ENCODE measurements at places on chromosomes 7 and 10.

- DNase-seq = no peak
Observed at GRCh38 chr7:6139189-6139996, 108.2 kb downstream of the ANKRD61 start.

DNA sequence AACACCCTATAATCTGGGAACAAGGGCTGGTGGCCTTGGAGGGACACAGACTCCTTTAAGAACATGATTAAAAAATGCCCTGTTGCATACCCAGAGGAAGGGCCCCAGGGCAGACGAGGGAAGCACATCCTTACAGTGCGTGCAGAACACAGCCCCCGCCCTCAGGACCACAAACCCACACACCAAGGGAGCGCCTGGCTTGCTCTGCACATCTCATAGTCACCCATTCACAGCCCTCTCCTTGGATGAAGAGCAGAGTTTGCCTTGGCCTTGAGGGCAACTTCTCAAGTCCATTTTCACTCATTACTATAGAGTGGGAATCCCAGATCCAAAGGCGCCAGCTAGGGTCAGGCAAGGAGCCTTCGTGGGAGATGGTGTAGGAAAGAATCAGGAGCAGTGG lies 6.3 kb upstream of the VSIR start:
- no peak for DNase-seq

DNA sequence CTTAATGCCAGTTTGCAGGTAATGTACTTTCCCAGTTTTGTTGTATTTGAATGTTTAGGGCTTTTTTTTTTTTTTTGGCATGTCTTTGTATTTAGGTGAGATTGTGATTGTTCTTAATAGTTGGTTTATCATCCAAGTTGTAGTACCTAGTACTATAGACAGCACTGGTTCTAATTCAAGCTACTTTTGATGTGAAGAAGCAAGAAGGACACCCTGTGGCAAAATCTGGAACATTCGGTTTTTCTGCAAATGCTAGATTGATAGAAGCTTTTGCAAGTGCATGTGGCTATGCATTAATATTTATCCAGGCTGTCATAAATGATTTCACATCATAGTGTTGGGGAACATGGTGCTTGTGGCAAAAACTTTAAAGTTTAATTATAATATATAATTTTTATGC lies 248.9 kb downstream of the FOXP2 start:
- DNase-seq = no peak

DNA sequence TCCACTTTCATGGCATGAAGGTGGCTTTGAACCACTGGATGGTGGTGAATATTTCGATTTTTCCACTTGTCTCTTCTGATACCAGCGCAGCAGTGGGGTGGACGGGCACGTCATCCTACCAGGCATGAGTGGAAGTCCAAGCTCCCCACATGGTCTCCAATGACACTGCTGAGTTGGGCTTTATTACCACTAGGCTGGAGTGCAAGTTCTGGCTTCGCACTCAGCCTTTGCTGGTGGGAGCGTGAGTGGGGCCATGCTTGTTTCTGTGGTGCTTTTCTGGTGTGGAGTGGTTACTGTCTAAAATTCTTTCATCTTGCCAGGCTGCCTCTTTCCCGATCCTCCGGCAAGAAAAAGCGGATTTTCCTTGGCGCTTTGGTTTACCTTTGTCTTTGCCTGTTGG lies 70.1 kb upstream of the SDK1 start:
- no peak for DNase-seq

DNA sequence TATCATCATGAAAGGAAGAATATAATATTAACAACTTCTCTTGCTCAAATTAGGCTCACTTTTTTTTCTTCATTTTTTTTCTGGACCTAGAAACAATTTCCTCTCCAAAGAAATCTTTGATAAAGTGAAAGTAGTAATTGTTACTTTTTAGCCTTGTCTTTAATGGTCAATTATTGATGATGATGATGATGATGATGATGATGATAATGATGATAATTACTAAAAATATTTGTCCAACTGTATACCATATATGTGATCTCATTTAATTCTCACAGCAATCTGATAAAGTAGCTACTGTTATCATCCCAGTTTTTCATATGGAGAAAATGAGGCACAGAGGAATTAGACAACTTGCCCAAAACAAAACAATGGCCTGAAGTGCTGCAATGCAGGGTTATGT lies 12.8 kb downstream of the PRKG1 start:
- no peak for DNase-seq

GRCh38 chr10:88023676-88024075 lies 160.3 kb downstream of the PTEN start:
- DNase-seq = no peak

GRCh38 chr10:132611026-132611910 lies 73.7 kb downstream of the INPP5A start:
- DNase-seq = no peak

DNA sequence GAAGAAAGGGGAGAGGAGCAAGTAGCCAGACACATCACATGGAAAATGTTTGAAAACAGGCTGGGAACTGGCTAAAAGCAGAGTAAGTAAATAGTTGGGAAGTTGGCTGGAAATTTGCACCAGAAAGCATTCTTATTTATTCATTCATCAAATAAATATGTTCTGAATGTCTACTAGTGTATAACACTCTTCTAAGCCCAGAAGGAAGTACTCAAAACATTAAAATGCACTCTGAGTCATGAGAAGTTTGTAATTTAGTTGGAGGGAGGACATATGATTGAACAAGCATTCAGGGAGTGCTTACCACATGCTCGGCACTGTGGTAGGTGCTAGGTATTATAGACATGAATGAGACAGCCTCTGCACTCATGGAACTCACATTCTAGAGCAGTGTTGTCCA lies 37.0 kb upstream of the CNNM1 start:
- DNase-seq = no peak

GRCh38 chr7:121049897-121050296 lies 61.4 kb downstream of the CPED1 start:
- DNase-seq = no peak

- no peak for DNase-seq
Observed at GRCh38 chr7:20228654-20229053, 11.5 kb upstream of the MACC1 start.

DNA sequence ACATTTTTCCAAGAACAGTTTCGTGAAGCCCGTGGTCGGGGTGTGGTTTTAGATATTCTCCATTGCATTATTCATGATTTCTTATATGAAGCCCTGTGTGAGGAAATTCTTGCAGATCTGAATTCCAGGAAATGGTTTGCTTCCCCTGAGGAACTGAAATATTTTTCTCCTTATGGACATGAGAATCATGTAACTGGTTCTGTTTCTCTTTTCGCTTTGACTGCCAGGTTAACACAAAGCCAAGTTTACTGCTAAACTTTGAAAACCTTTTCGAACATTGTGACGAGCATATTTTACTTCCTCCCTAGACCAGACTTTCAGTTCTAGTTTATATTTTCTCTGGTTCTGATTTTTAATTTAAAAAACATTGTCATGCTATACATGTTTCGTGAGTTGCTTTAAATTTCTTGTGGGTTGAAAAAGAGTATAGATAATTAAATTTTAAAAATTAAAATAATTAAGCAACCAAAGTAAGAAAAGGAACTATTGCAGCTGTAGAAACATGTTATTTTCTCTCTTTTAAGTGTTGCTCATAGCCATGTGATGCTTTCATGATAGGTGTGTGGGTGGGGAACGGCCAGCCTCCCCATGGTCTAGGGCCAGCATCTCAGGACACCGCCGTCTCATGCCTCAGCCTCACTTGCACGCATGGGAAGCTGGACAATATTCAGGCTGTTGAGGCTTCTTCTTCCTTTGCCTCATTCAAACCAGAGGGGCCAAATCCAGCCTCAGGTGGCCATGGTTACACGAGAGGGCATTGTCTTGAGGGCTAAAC lies 97.1 kb downstream of the CREB5 start:
- no peak for DNase-seq

DNA sequence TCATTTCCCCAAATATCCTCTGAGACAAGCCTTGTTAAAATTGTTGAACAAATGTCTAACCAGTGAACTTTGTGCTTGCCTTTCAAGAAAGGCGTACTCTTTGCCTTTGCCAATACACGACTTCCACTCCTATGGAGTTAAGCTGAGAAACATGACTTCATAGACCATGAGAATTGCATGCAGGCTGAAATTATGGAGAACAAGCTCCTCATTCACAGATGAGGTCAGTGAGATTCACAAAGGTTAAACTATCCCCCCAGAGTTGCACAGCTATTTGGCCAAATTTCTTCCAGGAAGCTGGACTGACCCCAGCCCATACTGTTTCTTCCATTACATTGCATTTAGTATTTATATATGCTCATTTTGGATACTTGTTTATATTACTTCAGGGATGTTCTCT lies 221.4 kb upstream of the SEMA3C start:
- DNase-seq = no peak

- DNase-seq = no peak
Observed at GRCh38 chr10:101817337-101818118, 716 bp downstream of the OGA start.

DNA sequence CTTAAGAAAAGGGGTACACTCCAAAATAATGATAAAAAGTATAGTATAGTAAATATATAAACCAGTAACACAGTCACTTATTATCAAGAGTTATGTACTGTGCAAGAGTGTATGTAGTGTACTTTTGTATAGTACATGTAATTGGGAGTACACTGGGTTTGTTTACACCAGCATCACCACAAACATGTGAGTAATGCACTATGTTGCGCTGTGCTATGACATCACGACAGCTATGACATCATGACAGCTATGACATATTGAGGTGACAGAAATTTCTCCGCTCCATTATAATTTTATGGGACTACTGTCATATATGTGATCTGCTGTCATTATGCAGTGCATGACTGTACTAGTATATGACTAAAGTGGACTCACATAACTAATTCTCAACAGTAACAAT lies 84.6 kb downstream of the KMT2C start:
- DNase-seq = no peak

- DNase-seq = no peak
Observed at GRCh38 chr10:92886334-92886961, 38.1 kb downstream of the EXOC6 start.

DNA sequence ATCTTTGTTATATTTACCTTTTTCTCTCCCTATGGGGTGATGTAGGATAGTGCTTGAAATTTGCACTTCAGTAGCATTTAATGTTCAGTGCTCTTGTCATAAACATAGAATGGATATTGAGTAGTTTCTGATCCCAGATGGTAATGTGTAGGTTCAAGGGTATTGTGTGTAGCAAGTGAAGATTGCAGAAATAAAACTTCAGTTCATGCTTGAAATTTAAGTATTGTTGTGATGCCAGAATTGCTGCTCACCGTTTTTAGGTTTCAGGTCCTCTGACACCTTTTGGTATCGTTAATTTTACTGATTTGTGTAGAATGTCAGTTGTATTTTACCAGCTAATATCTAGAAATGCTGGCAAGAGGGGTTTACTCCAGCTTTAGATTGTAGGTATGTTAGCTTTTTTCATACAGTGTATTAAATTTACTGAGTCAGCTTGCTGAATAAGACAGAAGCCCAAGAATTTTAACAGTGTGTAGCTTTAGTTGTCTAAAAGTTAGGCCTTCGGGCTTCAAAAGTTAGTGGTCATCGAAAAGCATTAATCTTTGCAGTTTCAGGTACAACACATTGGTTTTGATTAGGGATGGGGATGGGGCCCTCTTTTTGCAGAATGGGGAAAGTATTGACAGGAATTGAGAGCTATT lies 1.9 kb downstream of the PTEN start:
- DNase-seq = no peak

GRCh38 chr10:44908066-44908749 lies 2.9 kb upstream of the TMEM72 start:
- no peak for DNase-seq

- no peak for DNase-seq
Observed at GRCh38 chr7:40310258-40310657, 175.5 kb downstream of the SUGCT start.

DNA sequence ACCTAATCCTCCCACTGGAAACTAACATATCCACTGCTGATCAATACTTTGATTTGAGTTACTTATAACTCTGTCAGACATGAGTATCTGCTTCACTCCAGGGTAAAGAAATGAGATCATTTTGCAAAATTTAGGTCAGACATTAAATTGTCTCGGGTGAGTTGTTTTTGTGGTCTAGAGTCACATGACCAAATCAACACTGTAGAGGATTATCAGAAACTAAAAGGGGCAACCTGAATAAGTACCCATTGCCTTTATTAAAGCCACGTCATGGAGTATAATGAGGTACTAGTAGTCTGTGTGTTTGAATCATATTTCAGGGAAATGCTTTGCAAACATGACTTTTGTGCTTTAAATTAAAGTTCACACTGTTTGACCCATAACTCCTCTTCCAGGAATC lies 107.7 kb upstream of the ADO start:
- no peak for DNase-seq

DNA sequence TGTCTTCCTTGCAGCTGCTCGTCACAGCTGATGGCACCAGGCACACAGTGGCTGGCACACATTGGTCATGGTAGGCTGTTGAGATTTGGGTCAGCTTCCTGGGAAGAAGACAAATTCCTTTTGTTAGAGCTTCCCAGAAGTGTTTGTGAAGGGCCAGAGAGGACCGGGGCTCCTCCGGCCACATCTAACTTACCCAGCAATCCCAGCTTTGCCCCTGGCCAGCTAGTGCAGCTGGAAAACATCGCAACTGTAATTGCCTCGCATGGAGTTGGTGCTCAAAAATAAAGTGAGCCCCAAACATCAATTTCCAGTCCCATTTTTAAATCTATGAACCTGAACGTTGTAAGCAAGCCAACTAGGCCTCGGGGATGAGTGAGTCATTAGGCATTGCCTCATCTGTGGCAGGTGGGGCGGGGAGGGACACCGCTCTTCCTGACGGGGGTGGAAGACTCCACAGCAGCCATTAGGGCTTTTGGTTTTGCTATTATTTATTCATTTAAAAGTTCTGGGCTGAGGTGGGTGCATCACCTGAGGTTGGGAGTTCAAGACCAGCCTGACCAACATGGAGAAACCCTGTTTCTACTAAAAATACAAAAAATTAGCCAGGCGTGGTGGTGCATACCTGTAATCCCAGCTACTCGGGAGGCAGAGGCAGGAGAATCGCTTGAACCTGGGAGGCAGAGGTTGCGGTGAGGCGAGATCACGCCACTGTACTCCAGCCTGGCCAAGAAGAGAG lies 12.4 kb downstream of the CPA5 start:
- no peak for DNase-seq

GRCh38 chr10:84798312-84798711 lies 469.9 kb downstream of the CCSER2 start:
- DNase-seq = no peak

GRCh38 chr10:16770670-16771069 lies 46.6 kb downstream of the RSU1 start:
- no peak for DNase-seq

GRCh38 chr7:66198469-66198868 lies 6.7 kb upstream of the TPST1 start:
- no peak for DNase-seq

Measured in activated T-helper 2 cell treated with anti-CD3 and anti-CD28 coated beads, Interferon-gamma antibody, Interleukin-2, Interleukin-4, amounts not matched to agents 10 μg/mL and 5 μg/mL and 100 μg/mL, durations not matched to agents 14 hours and 24 hours and 36 hours (primary cell).